ENCODE measurements at places on chromosomes 16 and 17.

DNA sequence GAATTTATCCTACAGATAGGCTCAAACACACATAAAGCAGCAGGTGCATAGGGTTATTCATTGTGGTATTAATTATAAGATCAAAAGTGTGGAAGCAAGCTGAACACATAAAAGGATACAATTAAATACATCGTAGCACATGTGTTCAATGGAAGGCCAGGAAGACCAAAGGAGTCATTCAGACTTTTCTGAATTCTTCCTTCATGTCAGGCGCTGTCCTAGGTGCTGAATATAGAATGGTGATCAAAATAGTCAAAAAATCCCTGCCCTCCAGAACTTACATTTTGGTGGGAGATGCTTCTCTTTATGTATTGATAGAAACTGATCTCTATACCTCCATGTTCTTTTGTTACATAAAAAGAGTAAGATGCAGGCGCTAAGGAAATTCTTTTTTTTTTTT, 439.0 kb upstream of the ASIC2 start:
- no peak for DNase-seq

DNA sequence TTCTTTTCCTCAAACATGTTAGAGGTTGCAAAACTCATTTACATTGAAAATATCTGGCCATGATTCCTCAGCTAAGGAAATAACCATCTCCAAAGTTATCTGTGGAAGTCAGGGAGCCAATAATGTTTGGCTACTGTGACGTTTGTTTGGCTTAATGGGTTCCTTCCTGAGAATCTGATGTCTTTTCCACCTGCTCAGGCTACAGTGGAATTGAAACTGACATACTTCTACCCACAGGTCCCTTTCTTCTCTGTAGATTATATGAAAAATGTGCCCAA, 221.1 kb upstream of the XYLT1 start:
- no peak for DNase-seq

- DNase-seq: no peak
Measured at GRCh38 chr17:58360296-58361063, 8.5 kb upstream of the SUPT4H1 start.

DNA sequence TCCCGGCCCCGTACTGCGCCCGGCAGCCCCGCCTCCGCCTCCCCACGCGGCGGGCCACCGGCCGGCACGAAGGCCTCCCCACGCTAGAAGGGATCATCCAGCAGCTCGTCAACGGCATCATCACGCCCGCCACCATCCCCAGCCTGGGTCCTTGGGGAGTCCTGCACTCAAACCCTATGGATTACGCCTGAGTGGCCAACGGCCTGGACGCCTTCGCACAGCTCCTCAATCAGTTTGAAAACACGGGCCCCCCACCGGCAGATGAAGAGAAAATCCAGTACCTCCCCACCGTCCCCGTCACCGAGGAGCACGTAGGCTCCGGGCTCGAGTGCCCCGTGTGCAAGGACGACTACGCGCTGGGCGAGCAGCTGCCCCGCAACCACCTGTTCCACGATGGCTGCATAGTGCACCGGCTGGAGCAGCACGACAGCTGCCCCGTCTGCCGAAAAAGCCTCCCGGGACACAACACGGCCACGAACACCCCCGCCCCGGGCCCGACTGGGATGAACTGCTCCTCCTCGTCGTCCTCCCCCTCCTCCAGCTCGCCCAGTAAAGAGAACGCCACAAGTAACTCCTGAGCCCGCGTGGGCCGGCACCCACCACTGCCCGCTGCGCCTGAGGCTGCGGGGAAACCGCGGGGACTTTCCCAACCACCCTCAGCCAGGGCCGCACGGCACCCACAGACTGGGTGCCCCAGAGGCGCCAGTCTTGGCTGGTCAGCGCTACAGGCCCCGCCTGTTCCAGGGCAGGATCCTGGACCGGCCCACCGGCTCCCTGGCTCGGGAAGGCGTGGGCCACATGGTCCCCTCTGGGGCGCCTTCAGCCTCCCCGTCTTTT, 39.0 kb upstream of the AKAP1 start:
- DNase-seq: peak; percentile 11

DNA sequence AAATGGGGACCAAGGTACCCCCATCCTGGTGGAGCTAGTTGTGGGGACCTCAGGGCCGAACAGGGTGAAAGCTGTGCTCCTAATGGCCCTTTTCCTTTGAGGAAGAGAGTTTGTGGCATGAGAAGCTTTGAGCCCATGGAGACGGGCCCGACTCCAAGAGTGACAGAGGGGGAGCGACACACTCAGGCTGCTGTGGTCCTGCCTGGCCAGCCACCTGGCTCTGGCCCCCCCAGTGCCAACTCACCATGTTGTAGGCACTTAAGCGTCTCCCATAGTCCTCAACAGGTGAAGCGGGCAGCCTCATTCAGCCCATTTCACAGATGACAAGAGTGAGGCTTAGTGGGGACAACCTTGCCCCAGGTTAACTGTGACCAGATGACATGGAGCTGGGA, 1.6 kb downstream of the IL21R start:
- DNase-seq: peak; percentile 19

DNA sequence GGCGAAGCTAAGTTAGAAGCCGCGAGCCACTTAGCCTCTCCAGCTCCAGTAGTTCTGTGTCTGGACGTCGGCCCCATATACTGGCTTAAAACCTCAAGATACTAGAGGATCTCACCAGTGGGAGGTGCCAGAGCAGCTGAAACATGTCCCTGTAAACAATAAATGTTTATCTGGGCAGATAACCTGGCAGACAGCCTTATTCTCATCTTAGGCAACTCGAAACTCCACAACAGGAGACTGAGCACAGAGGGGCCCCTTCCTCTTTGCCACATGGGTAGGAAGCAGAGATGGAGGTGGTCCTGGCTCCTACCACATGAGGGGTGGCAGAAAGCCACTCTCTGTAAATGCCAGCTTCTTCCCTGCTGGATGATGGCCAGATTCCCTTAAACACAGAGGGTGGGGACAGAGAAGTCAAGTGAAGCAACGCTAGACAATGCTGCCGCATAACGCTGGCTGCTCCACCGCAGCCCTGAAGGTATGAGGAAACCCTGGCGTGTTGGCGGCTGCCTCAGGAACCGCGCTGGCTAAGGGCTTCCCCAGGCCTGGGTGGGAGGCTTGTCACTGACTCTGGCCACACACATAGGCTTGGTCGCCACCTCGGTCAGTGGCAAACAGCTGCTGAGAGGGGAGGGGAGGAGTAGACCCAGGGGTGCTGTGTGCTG, 67.9 kb downstream of the HIC1 start:
- DNase-seq: no peak

DNA sequence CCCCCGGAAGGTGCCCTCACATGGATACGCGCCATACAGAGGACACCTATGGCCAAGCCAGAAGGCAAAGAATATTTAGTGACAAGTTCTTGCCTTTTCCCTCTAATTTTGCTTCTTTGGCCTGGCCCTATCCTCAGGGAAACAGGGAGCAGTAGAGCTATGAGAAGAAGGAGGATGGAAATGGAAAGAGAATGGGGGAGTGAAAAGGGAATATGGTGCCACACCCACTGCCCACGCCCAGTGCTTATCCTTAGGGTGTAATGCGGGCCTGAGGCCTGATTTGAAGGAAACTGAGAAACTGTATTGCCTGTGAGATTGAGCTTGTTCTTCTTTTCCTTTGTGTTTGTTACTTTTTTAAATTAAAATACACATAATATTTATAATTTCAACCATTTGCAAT, 255.1 kb downstream of the HS3ST3A1 start:
- no peak for DNase-seq
